Posterior vena cava (tissue), 2 donors: ENCODE measurements at places on chromosomes 13 and 19. TPM values are rescaled to one million over a fixed set of nuclear protein-coding genes. Genes with fewer than 3 reads are reported as not detected.
A peak's percentile ranks its signal among the peaks of the same experiment; 100 is the strongest.

DNA sequence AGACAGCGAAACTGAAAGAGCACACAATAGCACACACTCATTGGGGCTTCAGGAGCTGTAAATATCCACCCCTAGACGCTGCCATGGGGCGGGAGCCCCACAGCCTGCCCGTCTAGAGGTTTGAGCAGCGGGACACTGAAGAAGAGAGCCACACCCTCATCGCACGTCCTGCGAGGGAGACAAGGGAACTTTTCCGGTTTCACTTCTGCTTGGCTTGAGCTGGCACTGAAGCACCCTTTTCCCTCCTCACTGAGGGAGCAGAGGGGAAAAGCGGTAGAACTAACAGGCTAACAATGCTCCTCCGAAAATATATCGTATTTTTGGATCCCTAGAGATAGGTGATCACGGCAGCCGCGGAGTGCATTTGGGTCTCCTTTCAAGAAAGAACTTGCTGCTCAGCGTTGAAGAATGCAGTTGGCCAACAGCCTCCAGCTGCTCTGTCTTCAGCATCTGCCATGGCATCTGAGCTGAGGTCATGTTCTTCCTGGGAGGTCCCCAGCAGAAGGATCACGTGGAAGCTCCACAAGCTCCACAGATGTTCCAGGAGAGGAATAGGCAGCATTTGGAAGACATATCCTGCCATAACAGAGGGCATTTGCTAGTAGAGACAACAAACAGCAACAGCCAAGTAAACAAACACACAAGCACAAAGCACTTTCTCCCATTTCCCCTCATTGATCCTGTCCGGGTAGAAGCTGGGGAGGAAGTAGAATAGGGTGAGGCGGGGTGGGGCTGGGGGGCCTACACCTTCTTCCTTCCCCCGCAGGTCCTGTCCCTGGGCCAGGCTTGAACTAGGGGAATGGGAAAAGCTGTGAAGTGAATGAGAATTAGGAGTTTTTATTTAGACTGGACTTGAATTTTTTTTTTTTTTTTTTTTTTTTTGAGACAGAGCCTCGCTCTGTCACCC, 44.8 kb upstream of the ALOX5AP start:
- peak; percentile 94 for DNase-seq

- DNase-seq, result no peak
Measured at GRCh38 chr13:46624353-46624752, 71.4 kb downstream of the LRCH1 start.

DNA sequence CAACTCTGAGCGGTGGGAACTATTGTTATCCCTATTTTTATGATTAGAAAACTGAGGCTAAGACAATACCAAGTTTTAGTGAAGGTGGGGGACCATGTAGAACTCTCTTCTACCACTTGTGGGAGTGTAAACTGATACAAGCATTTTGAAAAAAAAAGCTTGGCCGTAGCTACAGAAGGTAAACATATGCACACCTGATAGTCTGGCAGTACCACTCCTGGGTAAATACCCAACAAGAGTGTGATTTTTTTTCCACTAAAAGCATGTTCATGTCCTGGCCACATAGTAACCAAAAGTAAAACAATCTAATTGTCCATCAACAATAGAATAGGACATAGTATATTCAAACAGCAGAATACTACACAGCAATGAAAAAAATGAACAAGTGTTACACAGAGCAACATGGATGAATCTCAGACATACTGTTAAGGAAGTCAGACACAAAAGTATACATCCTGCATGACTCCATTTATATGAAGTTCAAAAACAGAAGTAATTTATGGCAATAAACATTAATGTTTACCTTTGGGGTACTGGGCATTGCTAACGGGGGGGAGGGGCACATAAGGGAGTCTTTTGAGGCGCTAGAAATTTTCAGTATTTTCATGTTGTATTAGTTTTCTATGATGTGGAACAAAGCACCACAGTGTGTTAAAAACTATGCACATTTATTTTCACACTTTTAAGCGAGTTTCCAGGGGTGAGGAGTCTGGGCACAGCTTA, 6.4 kb upstream of the SPATA13 start:
- no peak for DNase-seq

GRCh38 chr13:42808341-42808940, 27.1 kb downstream of the FAM216B start:
- no peak for DNase-seq

DNA sequence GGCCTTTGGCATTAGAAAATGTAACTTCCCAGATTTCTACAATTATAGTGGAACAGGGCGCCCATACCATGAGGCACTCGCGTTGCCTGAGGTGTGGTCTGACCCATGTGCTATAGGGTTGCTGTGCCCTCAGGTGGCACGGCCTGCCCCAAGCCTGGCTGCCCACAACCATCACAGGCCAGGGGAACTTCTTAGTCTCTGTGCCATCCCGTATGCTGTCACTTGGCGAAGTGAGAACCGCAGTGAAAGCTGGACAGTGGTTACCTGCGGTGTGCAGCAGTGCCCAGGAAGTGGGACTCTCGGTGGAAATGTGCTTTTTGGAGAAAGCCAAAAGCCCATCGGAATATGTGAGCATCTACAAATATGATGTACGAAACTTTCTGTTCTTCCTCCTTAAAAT, 88.2 kb upstream of the GPR183 start:
- peak; percentile 55 for DNase-seq

DNA sequence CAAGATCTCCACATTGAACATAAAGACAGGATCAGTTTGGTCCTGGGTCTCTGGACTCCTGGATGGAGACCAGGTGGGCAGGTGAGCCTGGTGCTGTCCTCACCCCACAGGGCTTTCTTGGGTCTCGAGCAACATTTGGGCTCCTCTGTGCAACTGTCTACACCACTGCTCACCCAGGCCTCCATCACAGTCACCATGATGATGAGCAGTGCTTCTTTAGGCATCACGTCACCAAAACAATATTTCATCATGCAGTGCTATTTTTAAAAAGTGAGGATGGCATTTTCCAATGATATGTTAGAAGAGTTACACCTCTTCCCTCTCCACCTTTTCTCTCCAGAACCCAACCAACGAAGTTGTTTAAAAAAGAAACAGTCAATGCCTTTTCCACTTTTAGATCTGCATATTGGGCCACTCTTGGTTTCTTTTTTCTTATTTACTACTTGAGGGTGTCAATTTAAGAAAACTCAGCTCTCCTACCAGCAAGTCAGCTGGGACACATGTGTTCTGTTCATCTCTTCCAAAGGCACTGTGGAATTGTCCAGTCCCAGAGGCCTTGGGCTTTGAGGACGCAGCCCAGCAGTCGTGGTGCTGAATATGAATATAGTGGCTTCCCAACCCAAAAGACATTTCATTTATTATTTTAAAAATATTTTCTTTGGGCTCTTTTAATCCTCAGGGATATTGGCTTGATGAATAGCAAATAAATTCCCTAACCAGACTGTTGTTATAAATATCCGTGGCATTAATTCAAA, 405.7 kb downstream of the KCNRG start:
- DNase-seq, result no peak

Gene LYL1
- total RNA-seq, result 9.8 TPM

Gene HSD11B1L
- 4.0 TPM for total RNA-seq
